ENCODE measurements at places on chromosomes 11 and 22. TPM values are rescaled to one million over a fixed set of nuclear protein-coding genes. Genes with fewer than 3 reads are reported as not detected.

DNA sequence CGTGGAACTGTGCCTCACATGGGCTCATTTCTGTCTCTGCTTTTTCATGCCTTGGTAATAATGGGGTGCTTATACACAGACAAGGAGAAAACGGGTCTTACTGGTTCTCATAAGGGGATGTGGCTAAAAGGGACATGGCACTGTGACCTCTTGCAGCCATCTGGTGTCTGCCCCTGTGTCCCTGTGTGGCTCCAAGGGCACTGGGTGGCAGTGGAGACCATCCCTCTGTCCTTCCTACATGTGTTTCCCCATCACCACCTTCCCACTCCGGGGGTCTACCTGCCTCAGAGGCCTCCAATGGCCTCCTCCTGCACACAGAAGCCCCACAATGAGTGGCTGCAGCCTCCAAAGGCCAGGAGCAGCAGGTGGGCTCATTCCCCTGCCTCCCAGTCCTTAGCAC is 221.2 kb downstream of the CEP164 start:
- DNase-seq: no peak

Gene PAX6
- total RNA-seq: 1.3 TPM

DNA sequence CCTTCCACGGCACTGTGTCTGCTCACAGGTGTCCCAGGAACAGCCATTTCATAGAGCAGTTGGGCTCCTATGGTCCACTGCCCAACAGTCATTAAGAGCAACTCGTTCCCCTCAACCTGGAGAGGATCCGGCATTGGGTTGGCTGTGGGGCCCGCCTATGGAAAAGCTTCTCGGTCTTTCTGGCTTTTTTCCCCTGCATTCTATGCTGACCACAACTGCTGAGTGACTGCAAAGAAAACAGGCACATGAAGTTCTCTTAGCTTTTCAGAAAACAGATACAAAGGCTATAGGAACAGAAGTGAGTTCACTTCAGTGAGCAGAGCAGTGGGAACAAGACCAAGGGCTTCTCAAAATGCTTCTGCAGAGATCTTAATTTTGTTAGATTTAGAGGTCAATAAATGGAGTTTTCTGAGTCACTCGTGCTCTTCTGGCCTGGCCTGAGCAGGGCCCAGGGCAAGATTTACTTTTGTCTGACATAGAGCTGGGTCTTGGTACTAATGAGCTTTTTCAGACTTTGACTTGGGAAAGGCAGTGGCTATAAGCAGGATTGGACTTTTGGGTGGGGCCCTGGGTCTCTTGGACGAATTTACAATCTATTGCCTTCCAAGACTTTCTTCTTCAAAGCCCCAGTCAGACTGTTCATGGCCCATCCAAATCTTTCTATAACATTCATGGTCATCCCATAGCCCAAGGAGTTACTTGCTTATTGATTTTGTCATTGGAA is 13.6 kb upstream of the APOL5 start:
- no peak for DNase-seq

Gene SCGB1D2
- total RNA-seq: not detected

- DNase-seq: no peak
Observed at GRCh38 chr11:44842220-44842619, 108.5 kb downstream of the TP53I11 start.

GRCh38 chr11:6658647-6659046 is 3.0 kb upstream of the DCHS1 start:
- DNase-seq: no peak
